ENCODE measurements at places on chromosomes 5 and 9.

GRCh38 chr5:109482748-109483147 lies 73.0 kb upstream of the PJA2 start:
- no peak for DNase-seq

- no peak for DNase-seq
These were observed 159.0 kb downstream of the KCTD16 start for GRCh38 chr5:144329681-144330080.

GRCh38 chr9:5499889-5500398 lies 10.4 kb upstream of the PDCD1LG2 start:
- no peak for DNase-seq

DNA sequence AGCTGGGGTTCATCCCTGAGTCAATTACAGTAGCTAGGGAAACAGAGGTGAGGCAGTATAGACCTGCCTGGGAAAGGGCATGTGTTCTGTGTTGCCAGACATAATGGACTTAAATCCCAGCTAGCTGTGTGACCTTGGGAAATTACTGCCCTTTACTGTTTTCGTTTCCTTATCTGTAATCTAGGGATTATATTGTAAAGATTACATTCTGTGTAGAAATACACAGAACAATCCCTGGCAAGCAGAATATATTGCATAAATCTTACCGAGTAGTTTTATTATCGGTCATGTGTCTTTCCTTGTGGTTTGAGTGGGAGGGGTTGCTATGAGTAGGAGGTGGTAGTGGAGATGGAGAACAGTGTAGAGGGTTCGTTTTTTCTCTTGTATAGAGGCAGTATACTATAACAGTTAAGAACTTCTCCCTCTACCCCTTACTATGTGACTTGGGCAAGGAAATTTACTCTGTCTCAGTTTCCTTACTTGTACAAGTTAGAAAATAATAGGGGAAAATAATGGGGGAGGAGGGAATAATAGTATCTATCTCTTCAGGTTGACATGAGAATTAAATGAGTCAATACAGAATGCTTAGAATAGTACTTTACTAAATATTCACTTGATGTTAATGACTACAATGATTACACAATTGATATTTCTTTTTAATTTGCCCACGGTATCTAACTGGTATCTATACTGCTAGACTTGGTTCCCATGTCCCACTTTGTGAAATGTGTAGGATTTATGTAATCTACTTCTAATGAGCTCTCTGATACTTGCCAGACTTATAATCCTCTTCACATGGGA lies 7.1 kb upstream of the DMXL1 start:
- DNase-seq: no peak

- DNase-seq: no peak
These were observed 255.4 kb upstream of the NFIL3 start for GRCh38 chr9:91678807-91679580.

DNA sequence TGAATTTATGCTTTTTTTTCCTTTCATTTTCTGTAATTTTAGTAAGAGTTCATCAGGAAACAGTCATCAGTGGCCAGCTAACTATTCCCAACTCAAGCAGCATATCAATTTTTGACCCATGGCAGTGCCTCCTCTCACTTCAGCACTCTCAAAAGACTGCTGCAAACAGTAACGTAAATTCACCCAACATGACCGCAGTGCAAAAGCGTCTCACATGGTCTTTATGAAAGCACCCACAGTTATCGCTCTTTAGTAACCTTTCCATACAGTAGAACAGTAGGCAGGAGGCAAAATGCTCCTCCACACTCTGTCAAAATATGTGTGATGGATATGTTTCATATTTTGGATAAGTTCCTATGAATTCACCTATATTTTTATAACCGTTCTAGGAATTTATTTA lies 48.6 kb downstream of the PARP8 start:
- no peak for DNase-seq

GRCh38 chr9:78127279-78128225 lies 95.9 kb upstream of the GNAQ start:
- DNase-seq: no peak

DNA sequence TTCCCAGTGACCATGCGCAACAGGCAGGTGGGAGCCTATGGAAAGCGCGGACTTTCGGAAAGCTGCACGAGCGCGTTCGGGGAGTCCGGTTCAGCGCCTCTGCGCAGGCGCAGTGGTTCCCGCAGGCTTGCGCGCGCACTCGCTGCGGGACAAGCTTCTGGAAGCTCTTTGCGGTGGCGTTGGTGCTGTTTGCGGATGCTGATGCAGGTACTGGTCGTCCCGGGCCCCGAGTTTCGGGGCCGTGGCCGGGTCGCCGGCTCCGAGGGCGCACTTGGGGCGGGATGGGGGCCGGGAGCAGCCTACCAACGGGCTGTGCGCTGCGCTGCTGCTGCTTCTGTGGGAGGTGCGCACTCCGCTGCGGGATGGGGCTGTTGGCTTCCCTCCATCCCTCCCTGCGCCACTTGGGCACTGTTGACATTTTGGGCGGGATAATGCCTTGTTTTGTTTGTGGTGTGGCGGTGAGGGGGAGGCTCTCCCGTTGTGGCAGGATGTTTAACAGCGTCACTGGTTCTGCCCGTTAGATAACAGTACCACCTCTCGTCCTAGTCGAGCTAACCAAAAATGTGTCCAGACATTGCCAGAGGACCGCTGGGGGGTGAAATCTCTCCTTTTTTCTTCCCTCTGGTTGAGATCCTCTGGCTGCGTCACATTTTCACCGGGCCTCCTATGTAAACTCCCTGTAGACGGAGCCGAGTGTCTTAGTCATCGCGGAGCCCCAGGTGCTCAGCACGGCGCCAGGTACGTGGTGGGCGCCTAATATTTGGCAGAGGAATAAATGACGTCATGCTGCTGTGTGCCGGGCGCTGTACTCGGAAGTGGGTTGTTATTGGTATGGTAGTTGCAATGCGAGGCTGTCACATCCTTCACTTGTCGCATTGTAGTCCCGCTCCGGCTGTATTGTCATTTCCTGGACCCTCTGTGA lies at the start of gene ZNF483:
Gene ZNF483 (plus strand): TSS at position 124 of the 922 bp plus-strand sequence. CDS start 2,217 bp downstream, outside the sequence.
- DNase-seq: peak; percentile 40

- no peak for DNase-seq
These were observed 9.4 kb upstream of the CARD19 start for GRCh38 chr9:93086447-93087224.

DNA sequence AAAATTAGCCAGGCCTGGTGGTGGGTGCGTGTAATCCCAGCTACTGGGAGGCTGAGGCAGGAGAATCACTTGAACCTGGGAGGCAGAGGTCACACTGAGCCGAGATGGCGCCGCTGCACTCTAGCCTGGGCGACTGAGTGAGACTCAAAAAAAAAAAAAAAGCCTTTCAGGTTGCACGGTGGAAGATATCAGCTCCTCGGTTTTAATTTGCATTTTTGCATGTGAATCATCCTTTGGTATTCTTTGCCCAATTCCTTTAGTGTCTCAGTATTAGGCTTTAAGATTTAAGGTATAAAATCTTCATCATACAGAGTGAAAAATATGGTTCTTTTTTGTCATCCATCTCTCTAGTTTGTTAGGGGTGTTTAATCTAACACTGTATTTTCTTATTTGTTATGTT lies 173.6 kb upstream of the S1PR3 start:
- no peak for DNase-seq

DNA sequence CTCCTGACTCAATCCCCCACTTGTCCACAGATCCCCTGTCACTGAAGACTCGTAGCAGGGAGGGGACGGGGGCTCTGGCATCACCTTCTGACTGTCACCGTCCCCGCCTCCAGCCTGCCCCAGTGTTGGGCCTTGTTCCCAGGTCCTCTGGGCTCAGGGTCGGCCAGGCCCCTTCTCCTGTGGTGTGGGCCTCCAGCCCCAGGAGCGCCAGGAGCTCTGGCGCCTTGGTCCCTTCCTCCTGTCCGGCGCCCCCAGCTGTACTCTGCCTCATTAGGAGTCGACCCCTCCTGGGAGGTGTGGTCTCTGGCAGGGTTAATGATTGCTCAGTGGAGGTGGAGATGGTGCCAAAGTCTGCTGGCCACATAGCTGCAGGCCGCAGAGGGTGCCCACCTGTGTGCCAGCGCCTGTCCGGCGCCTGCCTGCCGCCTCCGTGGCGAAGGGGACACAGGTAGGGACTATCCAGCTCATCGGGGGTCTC lies at the start of gene CDHR2:
Gene CDHR2 (plus strand): TSS at position 376 of the 478 bp plus-strand sequence. CDS start 16,011 bp downstream, outside the sequence.
- DNase-seq: no peak

- no peak for DNase-seq
These were observed 62.6 kb upstream of the ZNF354B start for GRCh38 chr5:178797101-178797521.

GRCh38 chr5:112263469-112263868 lies 155.6 kb downstream of the EPB41L4A start:
- no peak for DNase-seq

- DNase-seq: no peak
These were observed 480.6 kb downstream of the NR2F1-AS1 start for GRCh38 chr5:93100428-93100827.

- no peak for DNase-seq
These were observed 62.3 kb upstream of the ZFR start for GRCh38 chr5:32506799-32507198.

GRCh38 chr9:95075700-95076099 lies 241.8 kb downstream of the FANCC start:
- no peak for DNase-seq

DNA sequence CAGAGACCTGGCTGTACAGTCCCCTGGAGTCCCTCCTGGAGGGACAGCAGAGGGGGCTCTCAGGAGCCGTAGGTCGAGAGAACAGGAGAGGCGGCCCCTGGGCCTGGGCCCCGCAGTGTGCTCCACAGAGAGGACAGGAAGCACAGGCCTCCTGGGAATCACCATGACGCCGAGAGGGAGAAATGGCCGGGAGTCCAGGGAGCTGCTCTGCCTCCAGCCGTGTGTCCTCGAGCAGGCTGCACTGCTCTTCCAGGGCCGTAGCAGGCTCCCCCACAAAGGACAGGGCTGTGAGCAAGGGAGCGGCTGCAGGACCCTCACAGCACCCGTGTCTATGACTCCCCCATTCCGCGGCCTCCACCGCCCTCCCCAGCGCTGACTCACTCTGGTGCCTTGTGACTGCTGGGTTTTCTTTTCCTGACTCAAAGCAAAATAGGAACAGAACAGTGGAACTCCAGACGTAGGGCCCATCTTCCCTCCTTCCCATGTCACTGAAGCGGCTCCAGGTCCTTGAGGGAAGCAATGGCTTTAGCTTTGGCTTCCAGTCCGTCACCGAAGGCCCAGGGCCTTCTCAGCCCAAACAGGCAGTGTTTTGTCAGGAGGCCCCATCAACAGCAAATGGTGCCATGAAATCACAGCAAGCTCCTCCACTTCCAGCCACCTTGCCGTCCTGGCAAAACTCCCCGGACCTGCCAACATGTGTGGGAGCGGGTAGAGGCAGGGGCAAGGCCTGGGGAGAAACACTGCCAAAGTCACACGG lies 114.2 kb downstream of the LHFPL2 start:
- DNase-seq: no peak

DNA sequence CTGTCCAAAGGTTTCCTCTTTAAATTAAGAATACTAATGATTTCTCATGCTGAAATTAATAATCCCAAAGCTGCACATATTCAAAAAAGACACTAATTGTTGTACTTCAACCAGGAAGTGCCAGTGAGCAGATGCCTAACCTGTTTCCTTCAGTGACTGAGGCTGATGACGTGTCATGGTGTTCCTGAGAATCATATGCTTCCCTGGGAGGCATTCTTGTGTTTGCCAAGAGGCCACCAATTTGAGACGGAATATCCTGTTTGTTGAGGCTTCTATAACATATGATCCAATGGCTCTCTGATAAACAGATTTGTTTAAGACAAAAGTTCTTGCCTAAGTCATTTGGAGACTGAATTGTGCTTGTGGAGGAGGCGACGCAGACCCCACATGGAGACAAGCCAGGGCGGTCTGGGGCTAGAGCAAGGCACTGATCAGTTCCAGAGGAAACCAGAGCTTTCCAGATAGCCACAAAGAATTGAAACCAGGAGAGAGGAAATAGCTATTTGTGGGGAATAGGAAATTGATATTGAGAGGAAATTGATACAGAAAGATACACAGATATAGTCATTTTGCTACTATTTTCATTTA lies 66.4 kb upstream of the ZNF608 start:
- no peak for DNase-seq

- DNase-seq: no peak
These were observed 51.0 kb downstream of the ST8SIA4 start for GRCh38 chr5:100852051-100852450.

- DNase-seq: no peak
These were observed 555.1 kb upstream of the ADAMTS16 start for GRCh38 chr5:4584982-4585381.

DNA sequence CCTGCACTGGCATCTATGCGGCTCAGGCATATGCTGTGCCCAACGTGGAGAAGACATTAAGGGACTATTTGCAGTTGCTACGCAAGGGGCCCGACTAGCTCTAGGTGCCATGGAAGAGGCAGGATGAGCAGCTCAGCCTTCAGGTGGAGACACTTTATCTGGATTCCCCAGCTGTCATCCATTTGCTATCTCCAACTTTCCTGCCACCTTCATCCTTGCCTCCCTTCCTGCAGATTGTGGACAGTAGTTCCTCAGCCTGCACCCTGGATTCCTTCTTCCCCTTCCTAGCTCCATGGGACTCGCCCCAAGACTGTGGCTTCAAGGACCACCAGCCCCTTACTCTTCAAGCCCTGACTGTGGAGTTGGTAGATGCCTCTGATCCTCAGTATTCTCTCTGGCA lies 2.0 kb downstream of the SLC35A4 start:
- no peak for DNase-seq

- DNase-seq: no peak
These were observed 33.7 kb upstream of the FCN1 start for GRCh38 chr9:134951461-134951860.

- DNase-seq: no peak
These were observed 634.9 kb upstream of the ZNF608 start for GRCh38 chr5:125381290-125381689.

- DNase-seq: no peak
These were observed 66.6 kb upstream of the GARNL3 start for GRCh38 chr9:127197861-127198430.

DNA sequence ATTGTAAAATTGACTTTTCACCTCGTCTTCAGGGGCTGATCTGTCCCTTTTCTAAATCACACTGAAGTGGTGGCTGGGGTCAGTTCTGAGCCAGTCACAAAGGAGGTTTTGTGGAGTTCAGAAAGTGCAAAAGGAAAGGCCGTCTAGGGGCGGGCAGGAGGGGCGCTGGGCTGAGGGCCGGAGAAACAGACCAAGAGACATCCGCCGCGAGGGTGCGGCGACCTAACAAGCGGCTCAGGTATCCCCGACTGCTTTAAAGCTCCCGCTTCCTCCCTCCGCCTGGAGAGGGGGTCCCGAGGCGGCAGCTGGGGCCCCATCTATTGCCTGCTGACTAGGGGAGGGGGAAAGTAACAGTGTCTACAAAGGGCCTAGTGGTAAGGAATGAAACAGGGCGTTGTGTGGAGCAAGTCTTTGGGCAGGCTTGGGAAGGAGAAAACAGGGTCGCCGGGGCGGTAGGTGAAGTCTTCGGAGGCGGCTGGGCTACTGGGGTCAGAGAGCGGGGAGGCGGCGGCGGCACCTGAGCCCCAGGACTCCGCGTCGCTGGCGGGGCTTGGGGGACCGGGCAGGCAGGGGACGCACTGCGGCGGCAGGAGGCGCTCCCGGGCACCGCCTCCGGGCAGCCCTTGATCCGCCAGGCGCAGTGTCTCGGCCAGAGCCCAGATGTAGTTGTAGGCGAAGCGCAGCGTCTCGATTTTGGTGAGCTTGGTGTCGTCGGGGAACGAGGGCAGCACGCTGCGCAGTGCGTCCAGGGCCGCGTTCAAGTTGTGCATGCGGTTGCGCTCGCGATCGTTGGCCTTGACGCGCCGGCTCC lies 950 bp downstream of the NEUROG1 start:
- no peak for DNase-seq

- no peak for DNase-seq
These were observed 317.3 kb downstream of the GADD45G start for GRCh38 chr9:89922099-89922498.
